Stimulated activated CD4-positive, alpha-beta T cell treated with anti-CD3 and anti-CD28 coated beads, TNF-alpha, amount 100 ng/mL, for 1 hour (primary cell): ENCODE measurements at places on chromosomes 7 and 10.

DNA sequence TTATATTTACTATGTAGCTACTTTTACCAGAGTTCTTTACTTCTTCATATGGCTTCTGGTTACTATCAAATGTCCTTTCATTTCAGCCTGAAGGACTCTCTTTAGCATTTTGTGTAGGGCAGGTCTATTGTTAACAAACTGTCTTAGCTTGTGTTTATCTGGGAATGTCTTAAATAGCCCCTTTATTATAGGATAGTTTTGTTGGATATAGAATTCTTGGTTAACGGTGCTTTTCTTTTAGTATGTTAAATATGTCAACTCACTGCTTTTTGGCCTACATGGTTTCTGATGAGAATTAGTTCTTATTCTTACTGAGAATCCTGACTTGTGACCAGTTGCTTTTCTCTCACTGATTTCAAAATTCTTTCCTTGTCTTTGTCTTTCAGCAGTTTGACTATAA, 169.0 kb downstream of the ADK start:
- DNase-seq: no peak

- DNase-seq: no peak
These were observed 3.7 kb upstream of the ESYT2 start for GRCh38 chr7:158832994-158833393.

DNA sequence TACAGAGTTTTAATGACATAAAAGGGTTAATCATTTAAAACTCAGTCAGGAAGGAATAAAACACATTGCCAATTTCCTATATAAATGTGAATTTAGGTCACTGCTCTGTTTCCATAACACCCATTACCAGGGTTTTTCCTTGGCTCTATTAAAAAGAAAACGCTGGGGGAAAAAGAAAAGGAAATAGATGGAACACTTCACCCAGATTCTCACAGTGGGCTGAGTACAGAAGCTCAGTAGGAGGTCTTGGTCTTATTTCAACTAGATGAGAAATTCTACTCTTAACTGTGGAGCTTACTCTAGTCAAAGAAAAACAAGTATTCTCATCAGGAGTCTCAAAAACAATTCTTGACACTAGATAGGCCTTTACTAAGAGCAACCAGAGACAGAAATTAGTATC, 36.5 kb downstream of the GLUD1 start:
- no peak for DNase-seq

GRCh38 chr7:93148727-93149126, 542 bp upstream of the SAMD9L start:
- DNase-seq: no peak

- DNase-seq: no peak
These were observed 897.9 kb upstream of the AUTS2 start for GRCh38 chr7:68700414-68700813.

DNA sequence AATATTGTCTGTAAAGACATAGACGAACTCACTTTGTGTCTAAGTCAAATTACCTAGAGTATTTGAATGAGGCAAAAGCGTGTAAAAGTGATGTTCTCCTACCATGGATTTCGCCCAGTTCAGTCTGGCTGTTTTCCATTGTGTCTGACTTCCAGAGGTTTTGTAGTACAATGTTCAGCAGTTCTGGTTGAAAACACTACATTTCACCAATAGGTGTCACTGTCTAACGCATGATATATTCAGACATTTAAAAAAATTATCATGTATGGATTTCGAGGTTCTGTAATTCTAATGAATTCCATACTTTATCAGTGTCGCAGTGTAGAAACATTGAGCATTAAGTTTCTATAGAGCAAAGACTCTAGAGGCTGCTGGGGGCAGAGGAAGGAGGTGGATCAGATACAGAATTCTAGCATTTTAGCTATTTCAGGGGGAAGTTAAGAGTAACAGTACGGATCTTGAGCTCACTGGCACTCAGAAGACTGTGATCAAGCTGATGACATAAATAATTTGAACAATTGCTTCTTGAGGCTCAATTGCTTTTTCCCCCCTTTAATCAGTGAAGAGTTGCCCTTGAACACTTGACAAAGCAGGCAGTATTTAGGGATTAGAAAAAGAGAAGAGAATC, 196.9 kb upstream of the RHOBTB1 start:
- DNase-seq: no peak

GRCh38 chr10:16271571-16271970, 165.2 kb upstream of the PTER start:
- no peak for DNase-seq

DNA sequence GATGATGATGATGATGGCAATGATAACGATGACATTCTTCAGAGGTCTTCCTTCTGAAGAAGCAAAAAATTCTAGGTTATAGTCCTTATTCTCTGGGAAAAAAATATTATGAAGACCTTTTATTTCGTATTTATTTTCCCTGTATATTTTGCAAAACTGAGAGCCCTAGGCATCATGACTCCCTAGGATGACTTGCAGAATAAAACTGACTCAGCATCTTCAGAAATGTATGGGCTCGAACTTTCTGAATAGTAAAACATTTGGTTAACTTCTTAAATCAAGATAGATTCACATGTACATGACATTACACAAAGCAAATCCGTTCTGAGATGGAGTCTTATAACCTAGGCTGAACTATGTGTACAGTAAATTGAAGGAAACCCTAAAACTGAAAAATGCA, 29.4 kb downstream of the DKK1 start:
- no peak for DNase-seq

DNA sequence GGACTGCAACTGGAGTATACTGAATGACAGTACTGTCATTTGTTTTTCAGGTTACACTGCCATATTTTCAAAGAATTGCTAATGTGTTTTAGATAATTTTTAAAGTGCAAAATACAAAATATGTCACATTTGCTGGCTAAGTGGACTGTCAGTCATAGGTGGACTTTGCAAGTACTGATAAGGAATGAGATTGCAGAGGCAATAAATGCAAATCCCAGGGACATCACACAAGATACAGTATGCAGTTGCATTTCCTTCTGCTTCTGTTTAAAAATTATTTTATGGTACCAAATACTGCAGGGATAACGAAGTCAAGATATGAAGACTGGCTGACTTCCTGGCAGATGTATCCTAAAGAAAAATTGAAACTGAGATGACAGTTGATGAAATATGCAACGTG, 237.6 kb upstream of the MAGI2 start:
- DNase-seq: no peak

- DNase-seq: no peak
These were observed 10.7 kb downstream of the FAM200A start for GRCh38 chr7:99541212-99541611.

DNA sequence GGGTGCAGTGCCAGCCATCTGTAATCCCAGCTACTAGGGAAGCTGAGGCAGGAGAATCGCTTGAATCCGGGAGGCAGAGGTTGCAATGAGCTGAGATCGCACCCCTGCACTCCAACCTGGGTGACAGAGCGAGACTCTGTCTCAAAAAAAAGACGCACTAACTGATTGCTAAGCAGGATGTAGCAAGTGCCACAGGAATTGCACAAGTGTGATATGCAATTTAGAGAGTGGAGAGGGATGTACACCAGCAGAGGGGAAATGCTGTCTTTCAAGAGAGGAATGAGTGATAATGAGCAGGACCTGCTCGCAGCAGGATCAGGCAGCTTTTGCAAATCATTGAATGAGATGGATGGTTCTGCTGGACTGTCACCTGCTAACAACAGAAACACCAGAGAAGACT, 13.3 kb upstream of the SLC16A12 start:
- DNase-seq: no peak

DNA sequence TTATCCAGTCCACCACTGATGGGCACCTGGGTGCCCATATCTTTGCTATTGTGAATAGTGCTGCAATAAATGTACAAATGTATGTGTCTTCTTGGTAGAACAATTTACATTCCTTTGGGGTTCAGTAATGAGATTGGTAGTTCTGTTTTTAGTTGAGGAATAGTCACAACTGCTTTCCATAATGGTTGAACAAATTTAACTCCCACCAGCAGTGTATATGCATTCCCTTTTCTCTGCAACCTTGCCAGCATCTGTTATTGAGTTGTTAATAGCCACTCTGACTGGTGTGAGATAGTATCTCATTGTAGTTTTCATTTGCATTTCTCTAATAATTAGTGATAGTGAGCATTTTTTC, 27.8 kb downstream of the COA1 start:
- DNase-seq: no peak

DNA sequence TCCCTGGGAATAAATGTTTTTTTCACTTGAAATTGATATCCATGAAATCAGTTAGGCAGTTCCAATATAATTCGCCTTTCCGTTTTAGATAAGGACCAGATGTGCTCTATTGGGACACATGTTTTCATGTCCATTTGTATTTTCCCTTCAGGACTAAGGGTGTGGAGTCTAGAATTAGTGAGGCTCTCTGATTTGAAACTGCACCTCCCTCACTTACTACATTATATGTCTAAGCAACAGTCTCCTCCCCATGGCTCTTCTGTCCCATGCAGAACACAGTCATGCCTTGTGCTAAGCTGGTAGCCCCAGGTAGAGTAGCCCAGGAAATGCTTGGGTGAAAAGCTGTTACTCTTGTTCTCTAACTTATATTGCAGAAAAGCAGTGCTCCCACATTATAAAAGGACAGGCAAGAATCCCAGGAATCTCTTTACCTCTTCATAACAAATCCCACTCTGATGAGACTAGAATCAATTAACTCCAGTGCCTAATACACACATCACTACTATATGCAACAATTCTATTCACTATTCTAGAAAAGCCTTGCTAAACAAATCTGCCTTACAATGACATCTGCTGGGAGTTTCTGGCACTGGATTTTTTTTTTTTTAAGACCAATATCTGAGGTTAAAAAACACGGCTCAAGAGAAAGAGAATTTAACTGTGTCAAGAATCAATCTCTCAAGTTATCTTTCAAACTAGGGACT, 293.9 kb downstream of the SNX13 start:
- DNase-seq: no peak

DNA sequence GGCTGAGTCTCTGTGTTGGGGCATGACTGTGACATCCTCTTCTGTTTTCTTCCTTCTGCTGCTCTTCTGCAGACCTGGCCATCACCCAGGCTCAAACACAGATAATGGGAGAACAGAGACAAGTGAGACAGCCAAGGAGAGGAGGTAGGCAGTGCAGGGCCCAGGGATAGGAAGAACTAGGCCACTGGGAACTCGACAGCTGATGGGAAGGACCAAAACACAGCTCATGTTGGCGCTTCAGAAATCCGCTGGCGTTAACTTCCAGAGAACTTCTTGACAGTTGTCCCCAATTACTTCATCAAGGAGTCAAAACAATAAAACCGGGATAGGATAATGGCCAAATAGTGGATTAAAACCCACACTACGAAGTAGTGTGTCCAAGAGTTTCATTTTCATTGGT, 97.0 kb upstream of the PALS2 start:
- DNase-seq: no peak

GRCh38 chr7:32533276-32534029, 38.2 kb downstream of the AVL9 start:
- DNase-seq: no peak

GRCh38 chr7:128454808-128455542, 703 bp upstream of the HILPDA start:
- no peak for DNase-seq
